ENCODE measurements at places on chromosomes 2 and 18. TPM values are rescaled to one million over a fixed set of nuclear protein-coding genes. Genes with fewer than 3 reads are reported as not detected.

SLC4A1AP gene
- total RNA-seq = 33.8 TPM

DNA sequence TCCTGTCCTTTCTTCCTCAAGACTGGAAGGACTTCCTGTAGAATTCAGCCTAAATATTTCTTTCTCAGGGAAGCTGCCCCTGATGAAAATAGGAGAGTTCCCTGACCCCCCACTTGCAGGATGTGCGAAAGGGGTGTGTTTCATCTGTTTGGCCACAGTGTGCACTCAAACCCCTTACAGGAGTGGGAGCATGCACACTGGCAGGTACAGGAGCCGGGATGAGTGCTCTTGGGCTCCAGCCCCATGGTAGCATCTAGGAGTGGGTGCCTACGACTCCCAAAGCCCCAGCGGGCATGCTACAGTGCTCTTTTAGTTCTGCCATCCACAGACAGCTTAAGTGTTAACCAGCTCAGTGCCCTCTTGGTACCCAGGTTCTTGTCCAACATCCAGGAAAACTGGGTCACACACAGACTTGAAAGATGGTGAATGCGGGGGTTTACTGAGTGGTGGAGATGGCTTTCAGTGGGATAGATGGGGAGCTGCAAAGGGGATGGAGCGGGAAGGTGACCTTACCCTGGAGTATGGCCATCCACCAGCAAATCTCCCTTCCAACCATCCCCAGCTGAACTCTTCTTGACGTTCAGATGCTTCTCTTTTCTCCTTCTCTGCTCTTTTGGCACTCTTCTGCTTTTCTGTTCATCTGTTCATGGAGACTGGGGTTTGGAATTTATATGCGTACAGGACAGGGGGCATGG lies 295.0 kb upstream of the NCKAP5 start:
- DNase-seq = no peak

- DNase-seq = no peak
Measured at GRCh38 chr18:22509423-22509822, 91.7 kb upstream of the CTAGE1 start.

DNA sequence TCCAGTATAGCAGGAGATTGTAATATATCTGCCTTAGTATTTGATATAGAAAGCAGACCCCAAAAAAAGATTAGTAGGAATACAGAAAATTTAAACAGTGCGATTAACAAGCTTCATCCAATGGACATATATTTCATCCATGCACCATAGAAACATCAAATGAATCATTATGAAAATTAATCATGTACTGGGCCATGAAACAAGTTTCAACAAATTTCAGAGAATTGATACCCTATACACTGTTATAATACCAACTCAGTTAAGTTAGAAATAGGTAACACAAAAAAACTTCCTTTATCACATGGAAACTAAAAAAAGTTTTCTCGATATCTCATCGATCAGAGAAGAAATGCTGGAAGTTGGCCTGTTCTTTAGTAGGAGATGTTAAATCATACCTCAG lies 192.1 kb upstream of the STON1 start:
- DNase-seq = no peak

DNA sequence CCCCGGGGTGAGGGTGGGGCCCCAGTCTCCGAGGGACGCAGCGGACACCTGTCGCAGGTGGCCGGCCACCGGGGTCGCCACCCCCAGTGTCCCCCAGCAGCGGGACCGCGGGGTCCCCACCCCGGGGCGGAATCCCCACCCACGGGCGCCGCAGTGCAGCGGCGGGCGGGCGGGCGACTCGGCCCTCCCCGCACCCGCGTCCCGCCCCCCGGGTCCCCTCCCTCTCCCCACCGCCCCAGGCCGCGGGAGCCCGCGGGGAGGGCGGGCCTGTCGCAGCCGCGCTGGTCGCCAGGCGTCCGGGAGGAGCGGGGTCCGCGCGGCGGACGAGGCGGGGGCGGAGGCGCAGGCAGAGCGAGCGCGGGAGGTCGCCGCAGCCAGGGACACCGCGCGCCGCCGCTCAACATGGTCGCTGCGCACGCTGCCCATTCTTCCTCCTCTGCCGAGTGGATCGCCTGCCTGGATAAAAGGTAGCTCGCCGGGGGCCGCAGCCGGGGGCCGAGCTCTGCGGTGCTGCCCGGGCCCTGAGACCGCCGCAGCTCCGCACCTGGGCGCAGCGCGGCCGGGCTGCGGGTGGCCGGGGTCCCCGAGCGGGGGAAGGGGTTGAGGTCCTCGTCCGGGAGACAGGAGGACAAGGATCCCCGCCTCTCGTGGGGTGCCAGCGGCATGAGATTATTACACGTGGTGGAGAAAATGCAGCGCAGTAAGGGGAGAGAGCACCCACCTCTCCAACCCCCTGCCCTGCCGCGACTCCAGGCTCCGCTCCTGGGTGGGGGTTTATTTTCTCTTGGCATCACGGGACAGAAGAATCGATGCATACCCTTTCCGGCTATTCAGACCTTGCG lies at the start of gene RAPGEF4:
RAPGEF4 (plus strand) TSS at position 264 of the 842 bp plus-strand sequence; CDS start at position 403, 139 bp downstream.
- DNase-seq = peak; percentile 29

DNA sequence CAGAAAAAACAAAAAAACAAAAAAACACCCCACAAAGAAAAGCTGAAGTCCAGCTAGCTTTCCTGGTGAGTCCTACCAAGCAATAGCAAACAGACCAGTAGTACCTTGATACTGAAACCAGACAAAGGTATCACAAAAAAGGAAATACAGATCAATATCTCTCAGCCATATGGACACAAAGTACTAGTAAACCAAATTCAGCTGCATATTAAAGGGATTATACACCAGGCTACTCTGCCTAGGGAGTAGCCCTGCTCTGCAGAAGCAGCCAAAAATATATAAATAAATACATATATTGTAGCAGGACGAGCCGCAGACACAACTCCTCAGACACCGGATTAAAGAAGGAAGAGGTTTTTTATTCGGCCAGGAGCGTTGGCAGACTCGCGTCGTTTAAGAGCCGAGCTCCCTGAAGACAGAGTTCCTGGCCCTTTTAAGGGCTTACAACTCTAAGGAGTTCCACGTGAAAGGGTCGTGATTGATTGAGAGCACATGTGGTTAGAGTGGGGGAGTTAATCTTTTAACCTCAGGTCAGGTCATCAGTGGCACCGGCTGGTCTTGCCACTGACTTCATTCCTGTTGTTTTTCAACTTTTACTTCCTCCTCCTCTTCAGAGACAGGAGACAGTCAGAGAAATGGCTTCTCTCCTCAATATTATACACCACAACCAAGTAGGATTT lies 38.4 kb upstream of the DTNB start:
- DNase-seq = no peak

- no peak for DNase-seq
Measured at GRCh38 chr18:59006461-59007067, 133.1 kb upstream of the SEC11C start.

MYO7B gene
- total RNA-seq = 0.58 TPM

DNA sequence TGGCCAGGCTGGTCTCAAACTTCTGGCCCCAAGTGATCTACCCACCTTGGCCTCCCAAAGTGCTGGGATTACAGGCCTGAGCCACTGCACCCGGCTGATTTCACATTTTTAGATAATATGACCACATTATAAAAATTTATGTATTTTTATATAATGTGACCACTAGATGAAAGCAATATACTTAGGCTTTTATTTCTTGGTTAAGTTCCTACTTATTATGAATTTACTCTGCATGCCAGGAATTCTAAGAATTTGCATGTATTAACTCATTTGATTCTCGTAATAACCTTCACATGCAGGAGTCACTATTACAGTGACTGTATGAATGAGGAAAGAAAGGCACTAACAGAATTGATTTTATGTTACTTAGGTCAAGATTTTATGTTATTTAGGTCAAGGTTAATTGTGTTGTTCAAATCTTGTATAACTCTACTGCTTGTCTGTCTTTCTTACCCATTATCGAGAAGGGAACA lies 25.6 kb upstream of the CASP8 start:
- no peak for DNase-seq

LRRC30 gene
- total RNA-seq = not detected

DNA sequence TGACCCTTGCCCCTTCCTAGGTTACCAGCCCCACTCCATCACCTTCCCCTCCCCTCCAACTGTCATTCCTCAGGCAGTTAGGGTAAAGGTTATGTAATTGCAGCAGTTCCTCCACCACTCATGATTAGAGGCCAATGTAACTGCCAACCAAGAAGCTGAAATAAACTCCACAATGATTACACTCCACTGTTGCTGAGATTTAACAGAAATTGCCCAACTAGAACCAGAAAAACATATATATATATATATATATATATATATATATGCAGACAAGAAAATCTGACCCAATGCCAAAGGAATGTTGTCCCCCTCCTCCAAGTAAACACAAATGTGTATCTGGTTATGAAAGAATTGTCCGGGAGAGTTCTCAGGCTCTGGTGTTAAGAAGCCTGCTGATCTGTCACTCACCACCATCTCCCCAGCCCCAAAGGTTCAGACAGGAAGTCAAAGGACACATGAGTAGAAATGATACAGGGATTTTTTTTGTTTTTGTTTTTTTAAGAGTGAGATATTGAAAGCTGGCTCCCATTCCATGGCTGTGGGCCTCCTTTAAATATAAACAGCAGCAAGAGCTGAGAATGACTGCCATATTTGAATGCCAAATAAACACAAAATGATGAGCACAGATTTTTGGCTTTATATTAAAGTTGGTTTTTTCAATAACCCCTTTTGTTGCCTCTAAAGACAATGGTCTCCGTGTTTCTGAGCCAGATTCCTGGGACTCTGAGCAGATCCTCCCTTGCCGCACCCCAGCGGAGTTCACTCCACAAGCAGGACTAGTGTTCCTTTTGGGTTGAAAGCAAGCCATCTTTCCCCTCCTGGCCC lies 127.2 kb upstream of the MAPRE2 start:
- peak; percentile 62 for DNase-seq

GRCh38 chr2:21072477-21073242 lies 28.8 kb upstream of the APOB start:
- no peak for DNase-seq

- no peak for DNase-seq
Measured at GRCh38 chr2:70199320-70199864, 8.6 kb upstream of the C2orf42 start.

MYOM1 gene
- total RNA-seq = 0.41 TPM

MOGAT1 gene
- total RNA-seq = not detected

DNA sequence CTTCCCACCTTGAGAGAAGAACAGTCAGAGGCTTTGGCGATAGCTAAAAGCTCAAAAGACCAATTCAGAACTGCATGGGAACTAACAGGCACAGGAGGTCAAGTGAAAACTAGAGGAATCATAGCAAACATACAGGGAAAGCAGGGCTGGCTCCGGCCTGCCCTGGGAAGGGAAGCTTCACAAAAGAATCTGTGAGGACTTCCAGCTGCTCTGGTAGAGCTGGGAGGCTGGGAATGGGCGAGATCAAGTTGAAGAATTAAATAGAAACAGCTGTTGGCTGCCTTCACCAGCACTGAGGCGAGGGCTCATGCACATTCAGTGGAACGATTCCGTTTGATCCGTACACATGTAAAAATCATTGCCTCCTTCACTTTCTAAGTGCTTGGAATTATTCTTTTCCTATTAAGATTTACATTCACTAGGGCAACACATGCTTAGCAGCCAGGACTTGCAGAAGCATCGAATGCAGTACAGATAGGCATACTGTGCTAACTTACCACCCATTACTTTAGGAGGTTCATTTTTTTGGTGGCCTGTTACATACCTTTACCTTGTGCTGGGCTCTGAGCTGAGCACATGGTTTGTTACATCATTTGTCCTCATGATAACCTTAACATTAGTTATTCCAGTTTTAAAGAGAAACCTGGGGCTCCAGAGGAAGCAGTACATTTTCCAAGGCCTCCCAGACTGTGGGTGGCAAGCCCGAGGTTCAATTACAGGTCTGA lies 125.4 kb upstream of the RNF152 start:
- no peak for DNase-seq

DNA sequence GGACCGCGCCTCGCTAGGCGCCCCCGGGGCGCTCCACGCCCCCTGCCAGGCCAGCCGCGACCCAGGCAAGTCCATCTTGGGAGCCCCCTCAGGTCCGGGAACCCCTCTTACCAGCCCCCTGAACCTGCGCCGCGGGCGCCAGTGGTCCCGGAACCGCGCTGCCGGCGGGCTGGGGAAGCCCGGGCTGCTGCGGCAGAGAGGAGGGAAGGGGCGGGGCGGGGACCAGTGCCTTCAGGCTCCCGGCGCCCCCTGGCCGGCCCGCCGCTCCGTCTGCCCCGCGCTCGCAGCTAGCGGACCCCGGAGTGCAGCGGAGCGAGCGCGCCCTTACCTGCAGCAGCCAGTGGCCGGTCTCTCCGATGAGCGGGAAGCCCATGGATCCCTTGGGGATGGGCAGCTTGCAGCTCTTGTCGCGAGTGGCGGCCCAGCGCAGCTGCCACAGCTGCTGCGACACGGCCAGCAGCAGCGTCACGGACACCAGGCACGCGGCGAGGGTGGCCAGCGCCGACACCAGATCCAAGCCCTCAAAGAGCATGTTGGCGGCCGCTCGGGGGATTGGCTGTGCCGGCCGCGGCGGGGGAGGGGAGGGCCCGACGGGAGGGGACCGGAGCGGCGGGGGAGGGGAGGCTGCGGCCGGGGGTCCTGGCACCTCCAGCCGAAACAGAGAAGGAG lies at the start of gene CYP26B1:
CYP26B1 (minus strand) TSS at position 560 of the 669 bp plus-strand sequence; CDS start at position 532, 28 bp downstream.
- no peak for DNase-seq

GRCh38 chr2:129181433-129181832 lies 798.0 kb upstream of the RAB6C start:
- DNase-seq = no peak

DNA sequence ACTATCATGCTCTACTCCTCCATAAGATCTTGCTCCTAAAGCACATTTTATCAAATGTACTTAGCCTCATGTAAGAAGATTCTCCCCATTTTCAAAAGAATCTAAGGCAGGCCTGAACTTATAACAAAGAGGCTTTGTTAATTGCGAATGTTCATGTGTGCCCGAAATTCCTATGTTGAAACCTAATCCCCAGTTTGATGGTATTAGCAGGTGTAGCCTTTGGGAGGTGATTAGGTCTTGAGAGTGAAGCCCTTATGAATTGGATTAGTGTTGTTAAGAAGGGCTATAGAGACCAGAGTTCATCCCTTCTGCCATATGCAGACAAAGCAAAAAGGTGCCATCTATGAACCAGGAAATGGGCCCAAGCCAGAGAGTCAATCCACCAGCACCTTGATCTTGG lies 234.5 kb downstream of the PAX3 start:
- DNase-seq = no peak

IHH gene
- total RNA-seq = 22.6 TPM

GRCh38 chr18:13394801-13395200 lies 176.2 kb downstream of the LDLRAD4 start:
- no peak for DNase-seq

ELOA2 gene
- total RNA-seq = not detected

DNA sequence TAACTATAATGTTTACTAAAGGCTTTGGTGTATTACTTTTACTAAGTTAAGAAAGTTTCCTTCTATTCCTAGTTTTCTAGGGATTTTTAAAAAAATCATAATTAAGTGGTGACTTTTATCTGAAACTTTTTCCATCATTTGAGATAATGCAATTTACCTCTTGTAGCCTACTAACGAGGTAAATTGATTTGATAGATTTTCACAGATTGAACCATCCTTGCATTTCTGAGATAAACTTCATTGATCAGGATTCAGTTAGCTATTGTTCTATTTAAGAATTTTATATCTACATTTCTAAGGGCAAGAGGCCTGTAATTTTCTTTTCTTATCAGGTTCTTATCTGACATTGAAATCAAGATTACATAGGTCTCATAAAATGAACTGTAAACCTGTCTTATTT lies 178.1 kb downstream of the MIB1 start:
- DNase-seq = no peak
